ENCODE measurements at places on chromosomes 2 and 18.

GRCh38 chr2:15941481-15941850 lies 1.1 kb downstream of the MYCN start:
- DNase-seq, result no peak

- DNase-seq, result no peak
Measured at GRCh38 chr2:24747299-24747698, 45.9 kb downstream of the PTRHD1 start.

GRCh38 chr2:95539836-95540235 lies 52.0 kb upstream of the TRIM43 start:
- DNase-seq, result no peak

GRCh38 chr2:99572373-99573164 lies 82.8 kb upstream of the REV1 start:
- no peak for DNase-seq

DNA sequence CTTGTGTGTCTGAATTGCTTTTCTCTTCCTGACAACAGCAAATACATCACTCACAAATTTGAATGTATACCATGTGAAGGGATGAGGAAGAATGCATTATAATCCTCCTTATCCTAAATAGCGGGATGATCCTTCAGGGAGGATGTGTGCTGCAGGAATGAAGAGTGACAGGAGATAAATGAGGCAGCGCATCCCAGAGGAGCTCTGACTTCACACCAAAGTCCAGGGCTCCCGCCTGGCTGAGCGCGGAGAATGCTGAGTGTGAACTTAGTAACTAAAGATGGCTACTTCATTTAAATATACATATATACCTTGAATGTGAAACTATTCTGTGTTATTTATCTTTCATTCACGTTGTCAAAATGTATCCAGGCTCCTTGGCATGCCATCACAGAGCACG lies 145.2 kb upstream of the TPO start:
- no peak for DNase-seq

DNA sequence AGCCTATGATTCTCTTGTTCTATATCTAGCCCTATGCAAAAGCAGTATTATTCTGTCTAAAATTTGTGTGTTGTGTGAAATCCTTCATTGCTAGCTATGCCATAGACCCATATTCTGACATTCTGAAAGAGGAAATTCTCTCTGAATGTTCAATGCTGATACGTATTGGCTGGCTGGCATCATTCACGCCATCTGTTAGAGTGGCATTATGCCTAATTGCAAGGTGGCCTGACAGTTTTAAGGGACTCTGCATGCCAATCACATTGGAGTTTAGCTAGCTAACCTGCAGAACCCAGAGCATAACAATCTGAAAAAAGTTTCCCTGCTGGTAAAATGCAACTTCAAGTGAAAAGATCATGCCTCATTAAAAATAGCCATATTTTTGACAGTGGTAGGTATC lies 316.0 kb downstream of the SOX11 start:
- no peak for DNase-seq

DNA sequence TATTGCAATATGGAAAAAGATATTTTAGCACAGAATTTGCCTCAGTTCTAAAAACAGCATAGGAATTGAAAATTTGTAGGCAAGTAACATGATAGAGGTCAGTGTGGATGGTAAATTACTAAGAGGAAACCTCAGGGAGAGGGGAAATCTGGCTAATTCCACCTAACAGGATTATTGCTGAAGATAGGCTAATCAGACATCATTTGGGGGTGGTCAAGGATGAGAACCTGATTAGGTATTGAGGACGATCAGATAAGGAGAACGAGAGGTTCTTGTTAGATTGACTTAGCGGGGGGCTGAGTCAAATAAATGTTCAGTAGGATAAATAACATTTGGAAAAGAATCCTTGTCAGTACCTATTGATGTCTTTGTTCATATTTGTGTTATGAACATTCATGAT lies 543.2 kb upstream of the LRRTM4 start:
- DNase-seq, result no peak

GRCh38 chr2:214019229-214019972 lies 391.5 kb upstream of the VWC2L start:
- no peak for DNase-seq

- no peak for DNase-seq
Measured at GRCh38 chr2:190088917-190089316, 26.4 kb upstream of the MSTN start.

DNA sequence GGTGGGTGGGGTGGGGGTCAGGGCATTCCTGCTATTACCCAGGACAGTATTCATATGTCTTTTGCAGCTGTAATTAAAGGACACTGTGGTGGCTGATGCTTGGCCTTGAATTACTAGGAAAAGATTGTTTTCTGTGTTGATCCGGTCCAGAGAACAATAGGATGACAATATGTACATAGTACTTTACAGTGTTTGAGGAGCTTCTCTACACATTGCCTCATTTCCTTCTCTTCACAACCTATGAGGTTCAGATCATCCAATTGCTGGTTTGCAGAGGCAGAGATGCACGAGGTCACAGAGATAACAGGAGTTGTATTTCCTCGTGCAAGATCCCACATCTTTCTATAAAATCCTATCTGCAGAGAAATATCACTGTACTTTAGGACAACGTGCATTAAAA lies 119.5 kb downstream of the LIPG start:
- no peak for DNase-seq

GRCh38 chr2:72191441-72191840 lies 43.8 kb upstream of the CYP26B1 start:
- no peak for DNase-seq

DNA sequence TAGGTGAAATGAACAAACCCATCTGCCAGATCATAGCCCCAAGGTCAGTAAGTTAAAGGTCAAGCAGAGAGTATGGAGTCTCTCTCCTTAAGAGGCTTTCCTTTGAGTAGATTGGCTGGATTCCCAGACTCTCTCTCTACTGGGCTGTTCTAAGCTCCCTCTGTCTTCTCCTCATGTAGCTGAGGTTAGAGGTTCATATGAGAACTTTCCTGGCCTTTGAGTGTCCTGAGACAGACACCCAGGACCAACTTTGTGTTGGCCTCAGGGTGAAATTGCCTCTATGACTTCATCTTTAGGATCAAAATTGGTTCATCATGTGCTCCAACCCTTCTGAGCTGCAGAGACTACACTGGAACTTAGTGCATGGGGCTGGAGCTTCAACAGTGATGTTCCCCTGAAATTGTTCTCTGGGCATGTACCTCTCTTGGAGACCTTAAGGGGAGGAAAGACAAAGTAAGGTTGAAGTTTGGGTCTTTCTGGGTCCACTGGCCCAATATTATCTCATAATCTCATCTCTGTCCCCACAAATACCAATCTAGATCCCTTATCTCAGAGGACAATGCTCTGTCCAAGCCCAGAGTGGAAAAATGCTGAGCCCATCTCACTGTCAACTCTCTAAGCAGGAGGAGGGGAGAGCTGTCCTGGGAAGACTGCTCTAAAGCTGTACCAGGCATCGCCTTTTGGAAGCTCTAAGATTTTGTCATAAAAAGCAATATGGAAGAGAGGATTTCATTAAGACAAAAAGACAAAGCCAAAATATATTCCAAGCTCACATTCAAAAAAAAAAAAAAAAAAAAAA lies 177.3 kb upstream of the ARL4C start:
- no peak for DNase-seq

DNA sequence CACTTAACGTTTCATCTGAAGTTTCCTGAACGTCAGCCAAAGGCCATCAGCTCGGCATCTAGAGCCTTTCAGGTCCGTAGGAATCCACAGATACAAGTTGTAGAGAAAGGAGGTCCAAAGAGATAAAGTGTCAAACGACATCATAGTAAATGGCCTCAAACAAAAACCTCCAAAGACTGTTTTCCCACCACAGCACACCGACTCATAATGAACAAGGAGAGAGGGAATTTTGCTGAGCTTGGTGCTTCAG lies 150.3 kb downstream of the PXDN start:
- DNase-seq, result no peak

- DNase-seq, result no peak
Measured at GRCh38 chr2:231542136-231542535, 11.9 kb upstream of the NMUR1 start.

DNA sequence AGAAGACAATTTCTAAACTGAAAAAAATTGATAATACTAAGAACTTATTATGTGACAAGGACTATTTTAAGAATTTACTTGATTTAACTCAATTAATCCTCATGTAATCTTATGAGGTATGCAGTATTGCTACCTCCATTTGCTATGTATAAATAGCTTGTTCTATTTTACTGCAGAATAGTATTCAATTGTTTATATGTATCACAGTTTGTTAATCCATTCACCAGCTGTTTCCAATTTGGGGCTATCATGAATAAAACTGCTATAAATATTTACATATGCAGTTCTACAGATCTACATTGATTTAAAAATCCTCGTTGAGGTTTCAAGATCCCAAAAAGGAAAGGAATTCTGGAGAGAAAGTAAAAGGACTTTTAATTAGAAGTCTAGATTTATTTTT lies 54.8 kb upstream of the DOCK10 start:
- no peak for DNase-seq

- no peak for DNase-seq
Measured at GRCh38 chr2:200765139-200765951, 46.4 kb upstream of the BZW1 start.

- DNase-seq, result no peak
Measured at GRCh38 chr2:109287838-109288237, 158.8 kb downstream of the SH3RF3 start.

GRCh38 chr2:203025592-203025991 lies 10.9 kb downstream of the NBEAL1 start:
- DNase-seq, result no peak

DNA sequence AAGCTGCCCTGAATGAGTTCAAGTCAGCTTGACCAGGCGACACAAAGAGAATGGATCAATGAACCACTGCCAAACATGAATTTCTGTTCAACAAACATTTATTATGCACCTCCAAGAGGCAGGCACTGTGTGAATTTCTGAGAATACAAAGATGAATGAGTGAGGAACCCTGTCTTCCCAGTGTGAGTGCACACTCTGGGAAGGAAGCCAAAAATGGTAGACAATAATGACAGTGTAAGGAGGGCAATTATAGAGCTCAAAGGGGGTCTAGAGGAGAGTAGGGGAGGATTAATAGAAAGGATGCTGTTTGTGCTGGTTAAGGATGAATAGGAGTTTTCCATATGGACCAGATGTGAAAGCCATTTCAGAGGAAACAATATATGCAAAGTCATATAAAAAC lies 213.4 kb downstream of the DCC start:
- no peak for DNase-seq

DNA sequence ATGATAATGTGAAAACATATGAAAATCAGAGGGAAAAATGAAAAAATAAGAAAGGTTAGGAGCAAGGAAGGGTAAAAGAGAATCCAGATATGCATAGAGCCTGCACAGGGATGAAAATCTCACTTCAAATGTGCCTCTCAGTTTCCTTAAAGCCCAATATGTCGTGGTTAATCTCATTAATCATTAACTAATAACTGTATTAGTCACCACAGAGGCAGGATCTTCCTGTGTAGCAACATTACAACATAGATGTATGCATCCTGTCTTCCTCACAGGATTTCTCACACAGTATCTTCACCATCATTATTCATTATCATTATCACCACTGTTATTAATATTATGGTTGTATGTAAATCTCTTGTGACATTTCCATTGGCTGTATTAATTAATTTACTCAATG lies 361.2 kb upstream of the SOX11 start:
- DNase-seq, result no peak

DNA sequence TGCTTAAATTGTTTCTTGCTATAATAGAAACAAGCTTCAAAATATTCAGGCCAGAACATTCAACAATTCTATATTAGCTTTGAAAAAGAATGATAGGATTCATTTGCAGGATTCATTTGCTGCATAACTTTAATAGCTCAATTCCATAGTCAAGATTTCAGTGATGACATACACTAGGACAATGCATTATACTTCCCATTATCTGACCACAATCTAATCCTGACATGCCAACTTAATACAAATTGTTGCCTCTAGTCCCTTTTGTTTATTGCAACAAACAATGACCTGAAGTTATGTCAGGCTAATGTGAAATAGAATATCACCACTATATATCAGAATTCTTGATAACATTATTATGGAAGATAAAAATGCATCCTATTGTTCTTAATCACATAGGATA lies 169.4 kb downstream of the DNAH7 start:
- DNase-seq, result no peak

DNA sequence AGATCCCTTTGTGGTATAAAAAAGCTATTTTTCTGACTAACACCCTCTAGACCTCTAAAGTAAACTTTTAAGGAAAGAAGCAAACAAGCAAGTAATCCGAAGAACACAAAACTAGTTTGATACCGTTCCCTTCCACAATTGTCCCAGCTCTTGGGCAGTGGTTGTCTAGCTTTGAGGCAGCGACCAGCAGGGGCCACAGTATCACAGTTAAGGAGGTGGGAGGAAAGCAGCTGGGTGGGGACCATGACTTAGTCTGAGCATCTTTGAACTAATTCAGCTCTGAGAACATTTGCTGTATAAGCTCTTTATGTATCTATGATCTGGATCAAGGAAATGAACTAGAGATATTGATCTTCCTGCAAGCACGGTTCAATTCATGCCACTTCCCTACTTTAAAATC lies 51.0 kb downstream of the SF3B1 start:
- DNase-seq, result no peak

DNA sequence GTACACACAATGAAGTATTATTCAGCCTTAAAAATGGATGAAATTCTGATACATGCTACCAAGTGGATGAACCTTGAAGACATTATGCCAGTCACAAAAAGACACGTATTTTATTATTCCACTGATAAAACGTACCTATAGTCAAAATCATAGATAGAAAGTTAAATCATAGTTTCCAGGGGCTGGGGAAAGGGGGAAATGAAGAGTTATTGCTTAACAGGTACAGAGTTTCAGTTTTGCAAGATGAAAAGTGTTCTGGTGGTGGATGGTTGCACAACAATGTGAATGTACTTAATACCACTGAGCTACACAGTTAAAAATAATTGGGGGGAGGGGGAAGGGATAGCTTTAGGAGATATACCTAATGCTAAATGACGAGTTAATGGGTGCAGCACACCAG lies 279.0 kb upstream of the STON1 start:
- no peak for DNase-seq

DNA sequence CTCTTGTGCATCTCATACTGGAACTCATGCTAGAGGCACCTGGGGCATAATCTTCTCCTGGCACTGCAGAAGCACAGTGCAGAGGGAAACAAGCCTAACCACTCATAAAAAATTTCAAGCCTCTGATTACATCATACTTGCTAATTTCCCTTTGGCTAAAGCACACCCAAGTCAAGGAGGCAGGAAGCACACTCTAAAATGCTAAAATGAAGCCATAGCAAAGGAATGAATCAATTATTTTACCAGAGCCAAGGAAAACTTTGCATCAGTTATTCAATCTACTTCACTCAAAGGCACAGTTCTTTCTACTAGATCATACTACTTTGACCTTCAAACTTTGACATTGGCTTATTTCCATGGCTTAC lies 79.6 kb upstream of the SPOPL start:
- DNase-seq, result no peak

DNA sequence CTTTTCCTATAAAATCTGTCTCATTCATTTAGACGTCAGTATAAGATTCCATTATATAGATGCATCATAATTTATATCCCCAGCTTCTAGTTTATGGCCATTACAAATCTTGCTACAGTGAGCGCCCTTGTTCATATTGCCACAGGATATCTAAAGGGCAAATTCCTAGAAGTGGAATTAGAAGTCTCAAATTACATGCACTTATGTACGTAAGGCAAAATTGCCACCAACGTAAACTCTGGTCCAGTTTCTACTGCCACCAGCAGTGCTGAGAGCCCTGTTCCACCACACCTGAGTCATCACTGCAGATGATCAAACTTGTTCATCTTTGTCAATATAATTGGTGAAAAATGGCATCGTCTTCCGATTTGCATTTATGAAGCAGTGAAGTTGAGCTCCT lies 90.9 kb upstream of the ID2 start:
- DNase-seq, result no peak

GRCh38 chr2:175034716-175035115 lies 29.5 kb upstream of the CHN1 start:
- no peak for DNase-seq
